ENCODE measurements at places on chromosomes 4 and X. TPM values are rescaled to one million over a fixed set of nuclear protein-coding genes. Genes with fewer than 3 reads are reported as not detected.

RBM3 gene
- total RNA-seq: 217 TPM

TMEM144 gene
- 16.8 TPM for total RNA-seq

PAGE5 gene
- total RNA-seq: not detected

DNA sequence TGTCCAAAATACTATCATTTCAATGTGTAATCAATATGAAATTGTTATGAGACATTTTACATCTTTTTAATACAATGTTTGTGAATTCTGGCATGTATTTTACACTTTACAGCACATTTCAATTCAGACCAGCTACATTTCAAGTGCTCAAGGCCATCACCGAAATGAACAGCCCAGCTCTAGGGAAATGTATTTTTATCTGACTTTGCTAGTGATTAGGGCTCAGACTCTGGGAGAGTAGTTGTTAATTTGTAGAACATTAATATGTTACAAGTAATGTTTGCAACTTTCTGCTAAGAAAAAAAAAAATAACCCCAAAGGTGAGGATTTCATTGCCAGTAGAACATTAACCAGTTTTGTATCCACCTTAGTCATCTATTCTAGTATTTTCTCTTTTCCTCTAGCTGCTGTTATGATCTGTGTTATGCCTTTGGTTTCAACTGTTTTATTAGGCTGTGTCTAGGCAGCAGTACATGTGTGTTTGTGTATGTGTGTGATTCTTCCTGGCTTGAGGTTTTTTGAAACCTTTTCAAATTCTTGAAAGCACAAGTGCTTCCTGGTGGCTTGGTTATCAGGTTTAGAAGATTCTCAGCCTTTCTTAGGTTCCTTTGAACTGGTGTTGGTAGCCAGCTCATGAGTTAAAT is 125.9 kb downstream of the NSUN7 start:
- H3K36me3 ChIP-seq: no peaks in the 10 kb centered on the region
- H3K27me3 ChIP-seq: no peaks in the 10 kb centered on the region
- DNase-seq: no peak
- no peaks in the 10 kb centered on the region for H3K4me1 ChIP-seq
- H3K27ac ChIP-seq: no peak overlapping the region
